RWPE1 (cell line): ENCODE measurements at places on chromosomes 13 and 19.

DNA sequence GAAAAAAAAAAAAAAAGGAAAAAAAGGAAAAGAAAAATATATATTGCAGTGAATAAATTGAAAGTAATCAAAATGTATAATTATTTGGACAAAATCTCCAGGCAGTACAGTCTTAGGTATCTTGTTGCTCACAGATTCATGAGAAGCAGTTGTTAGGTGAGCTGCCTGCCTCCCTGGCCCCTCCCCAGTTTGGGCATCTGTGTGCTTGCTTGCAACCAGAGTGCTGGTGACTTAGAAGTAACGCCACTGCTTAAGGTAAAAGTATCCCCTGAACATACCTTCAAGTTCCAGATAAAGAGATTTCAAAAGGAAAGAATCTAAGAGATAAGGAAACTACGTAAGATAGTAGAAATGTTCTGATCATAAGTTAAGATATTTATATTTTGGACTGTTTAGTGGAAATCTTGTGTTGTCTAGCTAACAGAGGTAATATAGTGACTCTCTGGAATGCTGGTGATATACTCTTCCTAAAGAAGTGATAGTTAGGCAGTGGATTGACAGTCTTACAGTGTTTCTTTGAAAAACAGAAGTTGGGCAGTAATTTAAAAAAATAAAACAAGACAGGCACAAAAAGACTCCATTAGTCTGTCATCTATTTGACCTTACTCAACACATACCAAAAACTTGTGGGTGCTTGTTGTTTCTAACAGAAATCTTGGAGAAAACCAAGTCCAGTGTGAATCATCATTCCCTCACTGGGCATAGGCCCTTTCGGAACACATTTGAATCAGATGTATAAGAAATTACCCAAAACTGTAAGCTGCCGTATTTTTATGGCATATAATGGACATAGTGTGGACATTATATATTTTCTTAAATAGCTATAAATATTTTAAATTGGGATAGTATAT, 38.3 kb upstream of the KCTD4 start:
- DNase-seq = peak; percentile 80

DNA sequence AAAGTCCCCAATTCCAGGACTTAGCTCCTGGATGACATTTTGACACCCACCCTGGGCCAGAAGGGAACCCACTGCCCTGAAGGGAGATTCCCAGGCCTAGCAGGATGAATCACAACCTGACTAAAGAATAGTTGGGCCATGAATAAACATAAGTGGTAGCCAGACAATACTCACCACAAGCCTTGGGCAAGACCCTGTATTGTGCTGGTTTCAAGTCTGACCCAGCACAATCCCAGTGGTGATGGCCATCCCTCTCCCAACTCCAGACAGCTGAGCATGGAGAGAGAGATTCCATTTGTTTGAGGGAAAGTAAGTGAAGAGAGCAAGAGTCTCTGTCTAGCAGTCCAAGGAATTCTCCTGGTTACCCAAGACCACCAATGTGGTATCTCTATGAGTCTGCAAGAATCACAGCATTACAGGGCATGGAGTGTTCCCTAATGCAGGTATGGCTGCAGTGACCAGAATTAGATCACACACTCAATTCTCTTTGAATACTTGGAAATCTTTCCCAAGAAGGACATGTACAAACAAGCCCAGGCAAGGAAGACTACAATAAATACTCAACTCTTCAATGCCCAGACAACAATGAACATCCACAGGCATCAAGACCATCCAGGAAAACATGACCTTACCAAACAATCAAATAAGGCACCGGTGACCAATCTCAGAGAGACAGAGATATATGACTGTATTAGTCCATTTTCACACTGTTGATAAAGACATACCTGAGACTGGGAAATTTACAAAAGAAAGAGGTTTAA, 158.0 kb downstream of the VWA8 start:
- peak; percentile 21 for DNase-seq

DNA sequence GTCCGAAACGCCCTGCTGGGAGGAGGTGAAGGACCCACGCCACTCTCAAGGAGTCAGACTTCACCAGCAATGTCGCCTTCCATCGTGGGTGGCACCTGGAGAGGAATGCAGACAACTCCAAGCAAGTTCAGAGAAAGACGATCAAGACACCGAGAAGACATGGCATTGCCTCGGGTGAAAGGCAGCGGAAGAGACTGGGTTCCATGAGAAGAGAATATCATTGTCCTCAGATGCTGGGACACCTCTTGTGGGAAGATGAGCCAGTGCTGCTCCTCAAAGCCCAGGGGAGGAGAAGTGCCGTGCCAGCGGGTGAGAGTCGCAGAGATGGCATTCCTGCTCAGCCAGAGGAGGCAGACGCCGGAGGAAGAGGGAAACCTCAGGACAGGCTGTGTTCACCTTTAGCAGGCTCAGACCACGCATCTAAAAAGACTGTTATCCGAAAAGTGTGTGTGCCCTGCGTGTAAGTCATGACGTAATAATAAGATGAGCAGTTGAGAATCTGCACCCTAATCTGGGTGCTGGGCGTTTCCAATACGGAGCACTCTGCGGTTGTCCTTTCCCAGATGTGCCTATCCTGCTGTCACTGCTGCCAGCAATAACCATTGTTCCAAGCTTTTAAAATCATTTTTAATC, 144.6 kb upstream of the SPACA7 start:
- DNase-seq = no peak

- no peak for DNase-seq
Observed at GRCh38 chr13:98571955-98572662, 4.8 kb downstream of the STK24 start.

- no peak for DNase-seq
Observed at GRCh38 chr13:100941377-100942368, 267.1 kb upstream of the TMTC4 start.

- no peak for DNase-seq
Observed at GRCh38 chr13:71867131-71867814, at the start of gene DACH1. Gene DACH1 (minus strand): TSS chr13:71867204.

GRCh38 chr13:95160112-95160906, 140.9 kb downstream of the ABCC4 start:
- no peak for DNase-seq

DNA sequence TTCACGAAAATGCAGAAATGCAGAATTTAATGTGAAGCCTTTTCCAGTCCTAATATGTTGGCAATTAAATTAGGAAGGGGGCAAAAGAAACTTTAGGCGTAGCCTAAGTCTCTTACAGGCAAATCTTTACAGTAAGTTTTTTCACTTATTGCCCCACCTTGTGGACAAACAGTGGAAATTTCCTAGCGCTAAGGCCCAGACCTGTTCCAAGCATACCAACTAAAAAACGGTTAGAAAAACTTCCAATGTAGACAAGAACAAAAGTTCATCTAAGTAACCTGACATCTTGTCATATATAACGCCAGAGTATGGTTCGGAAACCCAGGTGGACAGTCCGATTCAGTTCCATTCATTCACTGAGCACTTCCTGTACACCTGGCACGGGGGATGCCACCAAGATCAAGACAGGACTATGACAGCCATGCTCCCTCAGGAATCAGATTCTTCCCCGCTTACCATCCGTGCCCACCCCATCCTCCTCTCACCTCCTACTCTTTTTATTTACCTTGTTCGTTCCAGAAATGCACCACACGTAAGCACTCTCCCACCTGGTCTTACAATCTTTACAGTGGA, 4.9 kb downstream of the ZAR1L start:
- peak; percentile 23 for DNase-seq

DNA sequence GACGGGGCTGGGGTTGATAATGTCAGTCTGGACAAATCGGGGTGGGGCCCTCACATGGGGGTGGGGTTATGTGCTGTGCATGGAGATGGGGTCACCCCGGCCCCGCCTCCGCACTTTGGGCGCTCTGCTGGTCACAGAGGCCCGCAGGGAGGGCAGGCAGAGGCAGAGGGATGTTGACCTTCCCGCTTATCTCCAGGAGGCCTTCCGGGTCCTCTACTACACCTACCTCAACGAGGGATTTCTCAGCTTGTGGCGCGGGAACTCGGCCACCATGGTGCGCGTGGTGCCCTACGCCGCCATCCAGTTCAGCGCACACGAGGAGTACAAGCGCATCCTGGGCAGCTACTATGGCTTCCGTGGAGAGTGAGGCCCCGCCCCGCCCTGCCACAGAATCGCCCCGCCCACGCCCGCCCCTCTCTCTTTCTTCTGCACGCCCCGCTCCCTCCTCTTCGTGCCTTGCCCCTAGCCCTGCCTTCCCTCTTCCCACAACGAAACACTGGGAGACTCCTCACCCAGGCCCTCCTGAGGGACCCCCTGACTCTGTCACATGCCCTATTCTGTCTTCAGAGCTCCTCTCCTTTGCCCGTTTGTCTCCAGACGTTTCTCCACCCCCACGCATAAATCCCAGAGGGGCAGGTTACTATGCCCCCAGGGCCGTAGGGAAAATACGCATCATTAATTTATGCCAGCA, 32.8 kb downstream of the TMEM161A start:
- DNase-seq = peak; percentile 31

- DNase-seq = no peak
Observed at GRCh38 chr13:49403996-49404702, 39.7 kb downstream of the CAB39L start.

- DNase-seq = no peak
Observed at GRCh38 chr19:17335575-17335974, 920 bp upstream of the ANO8 start.

GRCh38 chr13:51849145-51850101, 4.4 kb upstream of the TMEM272 start:
- no peak for DNase-seq

DNA sequence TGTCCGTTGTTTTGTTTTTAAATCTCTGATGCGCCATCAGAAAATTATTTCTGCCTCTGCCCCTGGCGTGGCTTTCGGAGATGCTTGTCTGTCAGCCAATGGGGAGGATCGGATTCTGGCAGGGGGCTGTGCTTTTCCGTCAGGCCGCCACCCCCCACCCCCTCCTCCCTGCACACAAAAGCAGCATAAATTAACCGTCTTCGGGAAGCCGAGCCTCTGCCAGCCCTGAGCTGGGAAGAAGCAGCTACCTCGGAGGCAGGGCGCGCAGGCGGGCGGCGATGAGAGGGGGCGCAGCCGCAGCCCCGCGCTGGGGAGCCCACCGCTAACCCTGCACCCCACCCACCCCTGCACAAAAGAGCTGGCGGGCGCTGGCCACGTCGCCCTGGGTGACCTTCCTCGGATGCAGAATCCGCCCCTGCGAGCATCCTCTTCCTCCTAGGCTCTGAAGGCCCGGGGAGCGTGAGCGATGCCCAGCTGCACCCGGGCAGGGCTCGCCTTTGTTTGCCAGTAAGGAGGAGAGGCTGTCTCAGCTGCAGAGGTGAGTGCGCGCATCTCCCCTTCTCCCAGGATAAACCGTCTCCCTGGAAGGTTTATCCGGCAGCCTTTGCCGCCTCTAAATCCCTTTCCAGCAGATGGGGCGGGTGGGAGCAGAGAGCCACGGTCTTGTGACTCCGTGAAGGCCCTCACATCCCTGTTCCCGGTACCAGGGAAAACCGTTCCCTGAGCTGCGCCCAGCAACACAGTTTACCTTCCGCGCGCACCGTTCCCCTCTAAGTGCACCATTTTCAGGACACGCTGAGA, at the start of gene ATCAY:
ATCAY (plus strand) TSS at position 215 of the 801 bp plus-strand sequence. CDS start 5,083 bp downstream, outside the sequence.
- no peak for DNase-seq

DNA sequence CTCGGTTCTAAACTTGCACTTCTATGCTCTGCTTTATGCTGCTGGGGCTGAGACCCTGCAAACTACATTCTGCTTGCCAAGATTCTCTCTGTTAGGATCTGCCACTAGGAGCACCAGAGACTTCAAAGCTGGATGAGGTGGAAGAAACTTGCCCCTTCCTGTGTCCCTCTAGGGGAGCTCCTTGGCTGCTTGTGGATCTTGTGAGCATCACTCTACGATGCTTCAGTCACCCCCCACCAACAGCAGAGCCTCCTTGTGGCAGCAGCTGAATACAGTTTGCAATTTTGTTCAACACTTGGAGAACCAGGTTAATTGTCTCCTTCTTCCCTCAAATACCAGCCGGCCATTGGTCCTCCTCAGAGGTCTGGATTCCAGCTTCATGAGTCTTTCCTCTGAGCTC, 310.6 kb downstream of the FGF14 start:
- DNase-seq = peak; percentile 4

- no peak for DNase-seq
Observed at GRCh38 chr13:78977311-78977710, 318.4 kb upstream of the OBI1 start.

GRCh38 chr13:47480951-47481350, 520.1 kb downstream of the SUCLA2 start:
- DNase-seq = no peak

DNA sequence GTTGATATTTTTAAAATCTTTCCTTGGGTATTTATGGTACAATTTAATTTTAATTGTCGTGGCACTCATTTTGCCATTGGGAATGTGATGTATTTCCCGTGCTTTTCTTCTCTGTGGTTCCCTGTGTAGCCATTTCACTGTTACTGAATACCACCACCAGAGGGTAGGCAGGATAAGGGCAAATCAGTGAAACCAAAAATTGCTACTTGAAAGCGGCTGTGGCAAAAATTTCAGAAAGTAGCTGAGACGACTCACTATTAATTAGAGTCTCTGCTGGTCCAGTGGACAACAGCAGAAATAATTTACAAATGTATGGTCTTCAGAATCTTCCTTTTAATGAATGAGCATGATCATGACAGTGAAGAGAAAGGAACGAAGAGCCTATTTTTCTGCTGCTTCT, 34.4 kb upstream of the MIR17HG start:
- DNase-seq = no peak

DNA sequence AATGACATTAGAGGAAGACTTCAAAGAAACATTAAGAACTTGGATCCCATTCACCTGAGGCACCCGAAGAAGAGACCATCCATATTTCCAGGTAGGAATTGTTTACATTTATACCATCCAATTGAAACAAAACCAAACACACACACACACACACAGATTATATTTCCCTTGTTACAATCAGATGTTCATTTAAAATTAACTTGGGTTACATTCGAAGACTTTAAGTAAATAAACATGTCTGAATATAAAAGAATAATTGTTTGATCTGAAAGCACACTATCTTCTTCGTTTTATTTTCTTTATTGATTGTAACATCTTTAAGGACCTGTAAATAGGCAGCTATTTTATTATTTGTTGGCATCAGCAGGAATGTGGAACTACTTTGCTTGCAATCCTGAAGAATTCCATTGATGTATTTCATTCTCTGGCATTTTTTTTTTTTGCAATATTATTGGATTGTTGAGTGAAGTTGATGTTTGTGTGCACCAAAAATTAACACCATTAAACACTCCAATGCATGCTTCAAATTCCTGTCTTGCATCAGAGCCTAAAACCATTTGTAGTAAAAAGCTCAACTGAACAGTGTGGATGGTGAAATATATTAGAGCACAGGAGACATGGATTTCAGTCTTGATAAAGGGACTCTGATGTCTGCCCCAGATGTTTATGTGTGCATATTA, 85.3 kb upstream of the FRY start:
- no peak for DNase-seq

GRCh38 chr19:17248011-17248776, 2.5 kb upstream of the NR2F6 start:
- peak; percentile 67 for DNase-seq

DNA sequence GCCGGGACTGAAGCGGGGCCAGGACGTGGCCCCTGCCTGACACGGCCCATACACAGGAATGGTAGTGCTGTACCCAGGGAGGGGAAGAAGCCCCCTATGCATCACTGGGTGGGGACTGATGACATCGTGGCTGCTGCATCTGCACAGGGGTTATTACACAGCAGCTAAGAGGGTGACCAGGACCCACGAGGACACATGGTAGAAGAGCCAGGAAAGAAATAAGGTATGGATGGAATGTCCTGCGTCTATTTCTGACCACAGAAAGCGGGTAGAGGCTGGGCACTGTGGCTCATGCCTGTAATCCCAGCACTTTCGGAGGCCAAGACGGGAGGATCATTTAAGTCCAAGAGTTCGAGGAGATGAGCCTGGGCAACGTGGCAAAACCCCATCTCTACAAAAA, 24.1 kb downstream of the DCAF15 start:
- no peak for DNase-seq

GRCh38 chr19:19224852-19225494, 13.2 kb downstream of the NCAN start:
- DNase-seq = peak; percentile 84
